ENCODE measurements at places on chromosomes 4 and X.
A peak's percentile ranks its signal among the peaks of the same experiment; 100 is the strongest.

DNA sequence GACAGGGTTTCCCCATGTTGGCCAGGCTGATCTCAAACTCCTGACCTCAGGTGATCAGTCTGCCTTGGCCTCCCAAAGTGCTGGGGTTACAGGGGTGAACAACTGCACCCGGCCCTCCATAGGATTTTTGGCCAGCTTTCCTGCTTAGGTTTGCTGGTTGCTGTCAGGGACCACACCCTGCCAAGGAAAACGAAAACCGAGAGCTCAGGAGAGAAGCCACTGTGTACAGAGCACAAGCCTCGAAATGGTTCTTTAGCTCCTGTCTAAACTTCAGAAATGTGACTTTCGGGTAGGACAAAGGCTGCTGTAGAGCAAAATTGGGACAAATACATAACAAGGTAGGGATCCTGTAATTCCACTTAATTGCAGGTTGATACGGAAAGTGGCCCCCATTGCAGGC lies 146.3 kb upstream of the ATP6AP2 start:
- DNase-seq, result no peak

DNA sequence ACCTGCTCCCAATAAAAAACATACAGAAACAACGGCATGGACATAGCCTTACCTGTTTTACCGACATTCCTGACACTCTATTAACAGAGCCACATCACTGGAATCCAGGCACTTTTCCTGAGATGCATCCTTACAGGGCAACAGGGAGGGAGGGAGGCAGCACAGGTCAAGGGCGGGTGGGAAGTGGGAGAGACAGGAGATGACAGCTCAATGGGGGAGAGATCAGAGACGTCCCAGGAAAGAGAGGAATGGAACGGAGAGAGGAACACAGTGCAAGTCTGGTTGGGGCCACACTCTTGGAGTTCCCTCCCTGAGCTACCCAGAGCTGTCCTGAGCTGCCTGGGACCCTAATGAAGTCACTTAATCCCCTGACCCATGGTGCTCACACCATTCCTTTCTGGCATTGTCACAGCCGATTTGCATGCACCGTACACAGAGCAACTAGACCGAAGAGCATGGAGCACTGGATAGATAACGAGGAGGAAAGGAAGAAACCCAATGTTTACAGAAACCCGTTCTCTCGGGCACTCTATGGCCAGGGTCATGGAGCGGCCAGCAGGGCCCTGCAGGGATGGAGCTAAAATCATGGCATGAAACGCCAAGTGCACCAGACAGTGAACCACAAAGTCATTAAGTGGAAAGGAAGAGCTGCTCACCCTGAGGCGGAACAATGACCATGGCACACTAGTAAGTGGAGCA lies 93.1 kb downstream of the NSUN7 start:
- peak; percentile 43 for DNase-seq

GRCh38 chr4:153591441-153591840 lies 92.6 kb upstream of the TLR2 start:
- no peak for DNase-seq

- no peak for DNase-seq
Observed at GRCh38 chr4:8152090-8152864, 6.3 kb downstream of the ABLIM2 start.

GRCh38 chr4:181437895-181438294 lies 805.3 kb upstream of the TENM3 start:
- DNase-seq, result no peak

GRCh38 chrX:136142592-136142991 lies 4.7 kb upstream of the FHL1 start:
- no peak for DNase-seq

DNA sequence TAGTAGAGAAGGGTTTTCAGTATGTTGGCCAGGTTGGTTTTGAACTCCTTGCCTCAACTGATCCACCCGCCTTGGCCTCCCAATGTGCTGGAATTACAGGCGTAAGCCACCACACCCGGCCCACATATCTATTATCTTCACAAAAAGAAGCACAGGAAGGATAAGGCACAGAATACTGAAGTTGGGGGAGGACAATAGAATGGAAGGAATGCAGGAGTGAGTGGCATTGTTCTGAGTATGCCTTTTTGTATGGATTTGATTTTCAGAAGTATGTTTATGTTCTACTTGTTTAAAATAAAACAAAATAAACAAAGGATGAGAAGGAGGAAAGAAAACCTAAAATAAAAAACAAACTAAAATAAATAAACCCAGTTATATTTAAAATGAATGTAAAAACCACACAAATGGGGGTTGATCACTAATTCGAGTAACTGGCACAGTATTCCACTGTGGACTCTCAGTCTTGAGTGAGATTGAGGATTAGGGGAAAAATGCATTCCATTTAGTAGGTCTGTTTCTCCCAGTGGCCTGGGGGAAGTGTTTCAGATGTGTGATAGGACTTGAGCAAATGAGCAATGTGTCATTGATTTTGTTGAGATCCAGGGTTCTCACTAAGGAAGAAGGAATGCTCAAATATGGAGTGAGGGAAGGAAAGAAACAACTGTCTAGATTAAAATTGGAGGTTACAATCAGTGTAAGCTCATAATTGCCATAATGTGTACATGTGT lies 109.0 kb upstream of the C1QTNF7 start:
- no peak for DNase-seq

- DNase-seq, result no peak
Observed at GRCh38 chr4:47469951-47470350, 6.4 kb upstream of the COMMD8 start.

DNA sequence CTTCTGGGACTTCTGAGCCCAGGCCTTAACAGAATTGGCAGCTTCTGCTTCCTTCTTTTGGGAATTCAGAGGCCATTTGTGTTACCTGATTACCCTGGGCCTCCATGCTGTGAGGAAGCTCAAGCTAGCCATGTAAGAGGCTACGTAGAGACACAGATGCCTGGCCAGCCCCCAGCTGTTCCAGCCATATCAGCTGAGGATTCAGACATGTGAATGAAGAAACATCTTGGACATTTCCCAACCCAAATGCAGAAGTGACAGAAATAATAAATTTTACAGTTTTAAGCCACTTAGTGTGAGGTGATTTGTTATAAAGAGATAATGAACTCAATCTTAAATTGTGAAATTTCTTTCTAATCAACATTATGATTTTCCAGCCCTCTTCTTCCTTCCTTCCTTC lies 18.7 kb upstream of the ZNF827 start:
- no peak for DNase-seq

- no peak for DNase-seq
Observed at GRCh38 chrX:46992070-46992469, 79.8 kb downstream of the JADE3 start.

- no peak for DNase-seq
Observed at GRCh38 chr4:153099391-153100140, 104.7 kb upstream of the TRIM2 start.

- no peak for DNase-seq
Observed at GRCh38 chr4:36461344-36461743, 179.9 kb downstream of the DTHD1 start.

DNA sequence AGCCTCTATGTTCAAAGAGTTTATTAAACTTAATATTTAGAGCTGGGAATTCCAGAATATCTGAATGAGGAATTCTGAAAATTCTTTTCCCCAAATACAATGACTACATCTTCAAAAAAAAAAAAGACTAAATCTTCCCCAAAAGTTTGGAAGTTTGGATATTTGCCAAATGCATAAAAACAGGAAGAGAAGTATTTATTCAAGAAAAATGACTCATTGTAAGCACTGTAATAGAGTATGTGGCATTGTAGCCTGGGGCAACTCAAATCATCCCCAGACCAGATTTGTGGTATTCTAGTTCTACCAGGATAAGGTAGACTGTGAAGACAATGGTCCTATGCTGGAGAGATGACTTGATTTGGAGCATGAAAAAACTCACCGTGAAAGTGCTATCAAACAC lies 78.5 kb upstream of the PDHA2 start:
- DNase-seq, result no peak

- no peak for DNase-seq
Observed at GRCh38 chrX:137695417-137695816, 129.5 kb downstream of the ZIC3 start.

GRCh38 chr4:33722254-33722653 lies 2522.1 kb downstream of the ARAP2 start:
- no peak for DNase-seq

- no peak for DNase-seq
Observed at GRCh38 chr4:59565836-59566235, 1634.3 kb upstream of the ADGRL3 start.

GRCh38 chr4:147723326-147723725 lies 8.6 kb upstream of the ARHGAP10 start:
- DNase-seq, result no peak
